ENCODE measurements at places on chromosomes 7 and 10. TPM values are rescaled to one million over a fixed set of nuclear protein-coding genes. Genes with fewer than 3 reads are reported as not detected.

DNA sequence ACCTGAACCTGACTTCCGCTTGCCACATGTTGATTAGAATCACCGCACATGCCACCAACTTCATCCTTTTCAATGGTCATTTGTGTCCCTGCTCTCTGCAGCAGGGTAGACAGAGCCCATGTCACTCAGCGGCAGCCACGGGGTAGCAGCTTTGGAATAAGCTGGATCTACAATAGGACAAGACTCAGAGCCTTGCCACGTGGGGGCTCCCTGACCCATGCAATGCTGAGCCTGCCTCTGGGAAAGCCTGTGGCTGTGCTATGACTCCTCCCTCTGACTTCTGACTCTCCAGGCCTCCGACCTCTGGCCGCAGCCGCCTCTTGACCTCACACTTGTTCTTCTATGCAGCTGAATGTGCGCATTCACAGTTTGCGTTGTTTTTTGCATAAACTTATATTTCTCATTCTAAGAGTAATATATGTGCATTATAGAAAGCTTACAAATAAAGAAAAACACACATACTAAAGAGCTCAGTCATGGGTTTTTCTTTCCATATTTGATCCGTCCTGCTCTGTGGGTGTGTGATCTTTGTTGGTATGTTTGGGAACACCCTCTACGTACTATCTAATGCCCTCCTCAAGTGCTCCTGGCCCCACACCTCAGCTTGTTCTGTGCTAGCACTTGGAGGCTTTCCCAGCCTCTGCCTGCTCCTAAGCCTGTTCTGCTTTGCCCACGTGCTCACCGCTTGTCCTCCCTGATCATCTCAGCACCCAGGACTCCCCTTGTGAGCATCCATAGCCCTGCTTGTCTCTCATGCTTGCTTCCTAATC, 198.0 kb upstream of the MKI67 start:
- no peak for DNase-seq

DNA sequence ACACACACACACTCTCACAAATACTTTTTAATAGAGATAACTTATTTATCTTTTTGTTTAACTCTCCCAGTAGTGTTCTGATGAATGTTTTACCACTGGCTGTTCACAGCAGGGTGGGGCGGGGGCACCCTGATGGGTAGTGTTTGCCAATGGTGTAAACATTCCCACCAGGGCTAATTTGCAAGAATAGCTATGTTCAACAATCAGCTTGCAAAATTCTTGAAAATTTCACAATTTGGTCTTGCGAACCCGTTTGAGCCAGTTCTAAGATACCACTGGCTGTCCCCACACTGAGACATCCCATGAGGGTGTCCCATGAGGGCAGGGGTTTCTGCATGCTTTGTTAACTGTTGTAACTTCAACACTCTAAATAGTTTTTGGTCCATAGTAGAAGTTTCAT, 348.5 kb downstream of the CXCL12 start:
- DNase-seq = no peak

GRCh38 chr7:79524048-79524447, 70.6 kb upstream of the MAGI2 start:
- no peak for DNase-seq

- no peak for DNase-seq
Observed at GRCh38 chr10:47356708-47357107, 8.5 kb downstream of the RBP3 start.

DNA sequence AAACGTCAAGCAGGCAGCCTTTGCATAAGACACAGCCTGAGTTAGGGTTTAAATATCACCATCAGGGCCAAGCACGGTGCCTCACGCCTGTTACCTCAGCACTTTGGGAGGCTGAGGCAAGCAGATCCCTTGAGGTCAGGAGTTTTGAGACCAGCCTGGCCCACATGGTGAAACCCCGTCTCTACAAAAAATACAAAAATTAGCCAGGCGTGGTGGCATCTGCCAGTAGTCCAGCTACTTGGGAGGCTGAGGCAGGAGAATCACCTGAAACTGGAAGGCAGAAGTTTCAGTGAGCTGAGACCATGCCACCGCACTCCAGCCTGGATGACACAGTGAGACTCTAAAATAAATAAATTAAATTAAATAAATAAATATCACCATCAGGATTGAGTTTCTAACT, 33.0 kb downstream of the SRPK2 start:
- peak; percentile 29 for DNase-seq

GRCh38 chr10:14836208-14836607, 1.6 kb downstream of the CDNF start:
- no peak for DNase-seq

GRCh38 chr7:2477447-2478398, 1.5 kb upstream of the GRIFIN start:
- peak; percentile 66 for DNase-seq

DNA sequence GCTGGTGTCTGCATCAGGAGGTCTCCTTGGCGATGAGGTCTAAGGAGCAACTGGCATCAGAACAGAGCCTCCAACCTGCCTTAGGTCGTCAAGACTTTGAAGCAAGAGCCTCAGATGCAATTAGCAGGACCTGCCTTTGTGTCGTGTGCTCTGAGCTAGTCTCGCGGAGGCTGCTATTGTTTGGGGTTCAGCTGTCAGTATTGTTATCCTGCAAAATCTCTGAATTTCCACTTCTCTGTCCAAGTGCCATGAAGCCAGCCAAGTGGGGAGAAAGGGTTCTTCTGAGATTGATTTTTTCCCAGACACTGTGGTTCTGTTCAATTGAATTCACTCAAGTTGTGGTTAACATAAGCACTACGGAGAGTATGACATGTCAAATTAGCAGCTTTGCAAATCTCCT, 78.7 kb downstream of the ADARB2 start:
- DNase-seq = no peak

The NEBL gene
- total RNA-seq = not detected

The AS3MT gene
- 0.46 TPM for total RNA-seq

The GIMAP5 gene
- total RNA-seq = 0.54 TPM
